GDM1 (cell line): ENCODE measurements at places on chromosomes 12 and 14.

- DNase-seq, result no peak
These were observed 1.0 kb upstream of the NRIP2 start for GRCh38 chr12:2835691-2836403.

GRCh38 chr12:121793440-121793837, at the start of gene RHOF:
RHOF (minus strand) TSS chr12:121793688; CDS start chr12:121793633, 55 bp downstream.
- peak; percentile 71 for DNase-seq

GRCh38 chr12:116698554-116699075, 39.3 kb downstream of the SPRING1 start:
- no peak for DNase-seq

GRCh38 chr14:96783043-96783914, 13.9 kb upstream of the VRK1 start:
- DNase-seq, result no peak

DNA sequence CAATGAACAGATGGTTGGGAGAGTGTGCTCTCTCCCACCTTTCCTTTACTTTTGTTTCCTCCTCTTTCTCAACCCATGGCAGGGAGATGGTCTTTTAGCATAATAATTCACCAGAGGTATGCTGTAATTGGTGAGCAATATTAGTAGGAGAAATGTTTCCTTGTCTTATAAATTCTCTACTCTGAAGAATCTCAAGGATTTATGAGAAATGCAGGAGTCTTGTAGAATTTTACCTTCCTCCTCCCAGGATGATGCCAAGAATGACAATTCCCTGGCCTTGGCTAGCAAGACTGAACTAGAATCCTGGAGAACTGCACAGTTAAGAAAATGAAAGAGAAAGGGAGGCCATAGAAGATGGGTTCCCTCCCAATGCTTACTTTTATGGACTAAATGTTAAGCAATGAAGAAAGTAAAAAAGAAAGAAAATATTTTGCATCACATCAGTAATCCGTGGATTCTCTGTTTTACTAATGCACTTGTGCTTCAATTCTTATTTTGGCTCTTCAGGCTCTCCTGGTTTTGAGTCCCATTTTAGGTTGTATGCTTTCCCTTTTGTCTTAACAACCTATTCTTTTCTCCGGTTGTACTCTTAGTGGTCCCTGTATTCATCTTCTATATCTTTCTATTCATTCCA, 192.9 kb upstream of the GARIN6 start:
- no peak for DNase-seq

GRCh38 chr14:76143642-76144041, 8.1 kb upstream of the GPATCH2L start:
- no peak for DNase-seq
